ENCODE measurements at places on chromosomes 6 and 20. TPM values are rescaled to one million over a fixed set of nuclear protein-coding genes. Genes with fewer than 3 reads are reported as not detected.

DNA sequence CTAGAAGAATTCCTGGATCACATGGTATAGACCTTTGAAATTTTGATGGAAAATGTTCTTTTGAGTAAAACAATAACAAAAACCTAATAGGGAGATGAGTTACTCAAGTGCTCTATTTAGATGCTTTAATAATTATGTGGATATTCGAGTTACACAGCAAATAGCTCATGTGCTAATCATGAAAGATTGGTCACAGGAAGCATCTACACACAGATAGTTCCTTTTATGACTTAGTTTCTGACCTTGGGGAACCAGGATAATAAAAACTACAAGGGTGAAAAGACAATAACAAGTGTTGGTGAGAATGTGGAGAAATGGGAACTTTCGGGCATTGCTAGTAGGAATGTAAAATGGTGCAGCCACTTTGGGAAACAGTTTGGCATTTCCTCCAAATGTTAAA, 19.7 kb downstream of the UBE2V1 start:
- no peak overlapping the region for H3K27ac ChIP-seq
- H3K4me1 ChIP-seq: peaks cover 2% of the 10 kb centered on the region
- H3K27me3 ChIP-seq: no peaks in the 10 kb centered on the region

DNA sequence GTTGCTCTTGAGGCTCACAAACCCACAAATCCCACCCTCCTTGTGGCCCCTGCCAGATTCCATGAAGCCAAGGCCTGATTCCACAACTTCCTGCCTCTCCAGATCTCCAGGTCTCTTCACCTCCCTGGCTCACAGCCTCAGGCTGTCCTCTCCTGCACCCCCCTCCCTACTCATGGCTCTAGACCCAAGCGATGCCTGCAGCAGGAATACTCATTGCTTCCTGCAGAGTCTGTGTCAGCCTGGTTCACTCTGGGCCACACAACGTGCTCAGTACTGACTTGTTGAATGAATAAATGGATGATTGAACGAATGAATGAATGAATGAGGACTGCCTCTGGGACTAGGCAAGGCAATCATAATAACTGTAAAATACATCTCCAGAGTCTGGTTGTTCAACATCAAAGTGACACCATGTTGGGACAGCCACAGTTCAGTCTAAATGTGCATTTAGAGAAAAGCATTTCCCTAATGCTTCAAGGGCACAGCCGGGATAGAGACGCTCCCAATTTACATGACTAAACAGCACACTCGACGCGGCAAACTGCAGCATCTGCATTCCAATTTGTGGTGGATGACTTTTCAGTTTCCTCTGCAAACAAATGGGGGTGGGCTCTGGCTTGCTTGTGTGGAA, 139.9 kb downstream of the GRM4 start:
- no peak overlapping the region for H3K27ac ChIP-seq
- no peak for DNase-seq
- no peaks in the 10 kb centered on the region for H3K4me1 ChIP-seq
- no peak overlapping the region for H3K4me3 ChIP-seq
- peaks cover 4% of the 10 kb centered on the region for H3K27me3 ChIP-seq

- no peak for DNase-seq
- H3K4me3 ChIP-seq: no peak overlapping the region
- no peak overlapping the region for H3K27ac ChIP-seq
- H3K4me1 ChIP-seq: peaks cover 3% of the 10 kb centered on the region
- no peaks in the 10 kb centered on the region for H3K36me3 ChIP-seq
These were observed 44.0 kb downstream of the B4GALT5 start for GRCh38 chr20:49669601-49670189.

- no peak overlapping the region for H3K27ac ChIP-seq
- no peaks in the 10 kb centered on the region for H3K36me3 ChIP-seq
- no peak for DNase-seq
- H3K4me3 ChIP-seq: no peak overlapping the region
- H3K27me3 ChIP-seq: no peaks in the 10 kb centered on the region
These were observed 217.7 kb downstream of the HAO1 start for GRCh38 chr20:7722564-7722963.

The PRL gene
- 0.13 TPM for total RNA-seq

The POLR1H gene
- 38.3 TPM for total RNA-seq

DNA sequence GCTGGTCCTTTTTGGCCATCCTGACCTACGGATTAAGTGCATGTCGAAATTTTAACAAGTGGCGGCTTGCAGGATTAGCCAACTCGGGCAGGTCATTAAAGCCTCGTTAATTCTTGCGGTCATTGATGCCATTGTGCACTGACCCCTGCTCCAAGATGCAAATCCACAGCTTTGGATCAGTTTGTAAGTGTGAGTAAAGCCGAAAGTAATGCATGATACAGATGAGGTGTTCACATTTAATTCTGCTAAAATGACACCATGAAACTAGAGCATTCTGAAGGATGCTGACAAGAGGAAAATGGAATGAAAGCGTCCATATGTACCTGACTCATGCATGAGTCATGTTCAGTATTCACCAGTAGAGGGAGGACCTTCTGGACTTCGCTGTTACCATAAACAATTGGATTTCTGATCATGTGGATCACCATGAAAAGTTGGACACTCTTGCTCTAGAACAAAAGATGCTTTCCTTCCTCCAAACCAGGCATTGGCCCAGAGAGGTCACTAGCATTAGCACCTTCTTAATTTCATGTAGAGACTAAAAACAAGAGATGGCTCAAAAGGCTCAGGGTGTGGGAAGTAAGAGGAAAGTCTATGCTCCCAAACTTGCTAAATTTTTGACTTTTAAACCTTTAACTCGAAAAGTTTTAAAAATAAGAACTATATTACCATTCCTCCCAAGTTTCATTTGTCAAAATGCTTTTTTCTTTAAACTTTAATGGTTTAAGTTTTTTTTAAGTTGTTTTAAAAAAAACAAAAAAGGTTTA, 48.0 kb downstream of the MUC22 start:
- no peak overlapping the region for H3K27ac ChIP-seq
- peaks cover 4% of the 10 kb centered on the region for H3K27me3 ChIP-seq
- no peaks in the 10 kb centered on the region for H3K36me3 ChIP-seq

DNA sequence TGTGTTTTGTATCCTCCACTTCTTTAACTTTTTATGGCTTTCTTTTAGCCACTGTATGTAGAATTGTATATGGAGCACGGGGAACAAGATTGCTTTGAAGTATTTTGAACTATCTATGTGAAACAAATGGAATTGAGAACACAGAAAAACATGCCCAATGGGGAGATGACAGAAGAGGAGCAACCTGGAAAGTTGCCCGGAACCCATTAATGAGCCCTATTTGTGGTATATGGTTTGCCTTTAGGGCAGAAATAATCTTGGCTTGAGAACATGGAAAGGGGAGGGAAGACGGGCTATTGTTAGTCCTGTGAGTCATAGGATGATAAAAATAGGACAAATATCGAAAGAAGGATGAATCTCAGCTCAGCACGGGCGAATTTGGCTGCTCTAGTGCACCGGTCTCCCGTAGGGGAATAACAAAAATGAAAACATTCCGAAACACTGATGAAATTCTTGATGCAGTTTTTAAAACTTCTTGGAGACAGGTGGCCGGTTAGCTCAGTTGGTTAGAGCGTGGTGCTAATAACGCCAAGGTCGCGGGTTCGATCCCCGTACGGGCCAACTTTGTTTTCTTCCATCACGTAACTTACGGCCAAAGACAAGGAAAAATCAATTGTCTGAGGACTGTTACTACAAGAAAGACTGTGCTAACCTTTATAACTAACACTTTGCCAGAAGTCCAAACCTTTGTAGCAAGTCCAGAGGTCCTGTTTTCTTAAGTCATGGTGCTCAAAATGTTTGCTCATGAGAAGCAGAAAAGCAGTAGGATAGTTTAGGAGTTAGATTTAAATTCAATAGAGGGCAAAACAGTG, 15.7 kb downstream of the HMGN4 start:
- peaks cover 6% of the 10 kb centered on the region for H3K4me1 ChIP-seq
- peak; percentile 96 for DNase-seq
- no peaks in the 10 kb centered on the region for H3K27me3 ChIP-seq
- H3K36me3 ChIP-seq: no peaks in the 10 kb centered on the region
- H3K4me3 ChIP-seq: peak overlapping the region; percentile 57

- DNase-seq: no peak
- no peak overlapping the region for H3K27ac ChIP-seq
- peaks cover 12% of the 10 kb centered on the region for H3K4me1 ChIP-seq
- H3K36me3 ChIP-seq: no peaks in the 10 kb centered on the region
- H3K27me3 ChIP-seq: no peaks in the 10 kb centered on the region
- H3K4me3 ChIP-seq: no peak overlapping the region
These were observed 194.9 kb downstream of the BCAS1 start for GRCh38 chr20:53875452-53875851.

DNA sequence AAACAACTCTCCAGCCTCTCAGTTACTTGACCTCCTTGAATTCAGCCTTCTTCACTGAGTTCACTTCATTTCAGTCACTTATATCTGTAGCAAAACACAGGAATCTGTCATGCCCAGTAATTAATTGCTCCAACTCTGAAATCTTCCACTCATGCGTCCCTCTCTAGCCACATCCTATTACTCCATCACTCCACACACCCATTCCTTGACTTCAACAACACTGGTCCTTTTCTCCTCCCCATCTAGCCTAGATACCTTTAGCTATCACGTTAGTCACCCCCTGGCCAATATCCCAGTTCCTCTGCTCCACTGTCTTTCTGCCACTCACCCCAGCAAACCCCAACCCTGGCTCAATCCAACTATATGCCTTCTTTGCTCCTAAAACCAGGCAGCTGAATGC, 7.7 kb downstream of the ZHX3 start:
- no peak for DNase-seq
- no peaks in the 10 kb centered on the region for H3K36me3 ChIP-seq
- H3K4me1 ChIP-seq: peaks cover 2% of the 10 kb centered on the region
- H3K4me3 ChIP-seq: no peak overlapping the region

The PKIB gene
- total RNA-seq: 1.6 TPM

- no peaks in the 10 kb centered on the region for H3K27me3 ChIP-seq
- no peak overlapping the region for H3K27ac ChIP-seq
- no peaks in the 10 kb centered on the region for H3K36me3 ChIP-seq
- no peak for DNase-seq
- H3K4me1 ChIP-seq: no peaks in the 10 kb centered on the region
- no peak overlapping the region for H3K4me3 ChIP-seq
These were observed 50.6 kb upstream of the LOC128125822 start for GRCh38 chr6:63521475-63522210.

DNA sequence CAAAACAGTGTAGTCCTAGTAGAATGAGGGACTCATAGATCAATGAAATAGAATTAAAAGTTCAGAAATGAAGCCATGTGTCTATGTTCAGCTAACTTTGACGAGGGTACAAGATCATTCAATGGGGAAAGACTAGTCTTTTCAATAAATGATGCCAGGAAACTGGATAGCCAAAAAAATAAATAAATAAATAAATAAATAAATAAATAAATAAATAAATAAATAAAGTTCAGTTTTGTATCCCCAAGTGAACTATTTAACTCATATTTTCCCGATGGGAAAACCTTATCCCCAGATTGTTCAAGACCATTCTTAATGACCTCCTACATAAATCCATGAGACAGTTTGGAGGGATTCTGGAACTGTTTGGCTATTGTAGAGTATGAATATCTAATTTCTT, 277.1 kb upstream of the EYS start:
- H3K4me1 ChIP-seq: no peaks in the 10 kb centered on the region
- H3K27ac ChIP-seq: no peak overlapping the region

- peaks cover 5% of the 10 kb centered on the region for H3K4me1 ChIP-seq
- no peak overlapping the region for H3K27ac ChIP-seq
- peaks cover 43% of the 10 kb centered on the region for H3K27me3 ChIP-seq
- no peak overlapping the region for H3K4me3 ChIP-seq
These were observed 838 bp upstream of the POM121L2 start for GRCh38 chr6:27312950-27313271.

DNA sequence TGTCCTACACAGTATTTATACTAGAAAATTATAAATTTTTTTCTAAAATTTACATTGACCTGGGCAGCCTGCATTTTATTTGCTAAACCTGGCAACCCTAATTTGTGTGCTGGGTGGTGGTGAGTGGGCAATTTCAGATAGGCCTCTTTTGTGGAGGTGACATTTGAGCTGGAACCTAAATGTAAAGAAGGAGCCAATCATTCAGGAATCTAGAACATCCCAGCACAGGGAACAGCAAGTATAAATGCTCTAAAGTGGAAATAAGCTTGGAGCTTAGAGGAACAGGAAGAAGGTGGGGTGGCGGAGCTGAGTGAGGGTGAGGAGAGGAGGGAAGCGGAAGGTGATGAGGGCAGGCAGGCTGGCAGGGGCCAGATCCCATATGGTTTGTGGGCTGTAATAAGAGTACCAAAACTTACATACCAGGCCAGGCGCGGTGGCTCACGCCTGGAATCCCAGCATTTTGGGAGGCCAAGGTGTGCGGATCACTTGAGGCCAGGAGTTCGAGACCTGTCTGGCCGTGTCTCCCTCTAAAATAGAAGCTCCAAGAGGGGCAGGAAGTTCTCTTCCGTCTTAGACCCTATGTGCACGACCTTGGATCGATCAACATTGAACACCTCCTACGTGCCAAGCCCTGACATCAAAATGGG, 549 bp upstream of the CSE1L start:
- peaks cover 7% of the 10 kb centered on the region for H3K36me3 ChIP-seq
- H3K27ac ChIP-seq: peak overlapping the region; percentile 98
- peak; percentile 50 for DNase-seq
- H3K4me1 ChIP-seq: peaks cover 18% of the 10 kb centered on the region
- H3K4me3 ChIP-seq: peak overlapping the region; percentile 100

The LPA gene
- not detected for total RNA-seq

All from muscle of leg (tissue), 16 donors.